ENCODE measurements at places on chromosomes 5 and 9. TPM values are rescaled to one million over a fixed set of nuclear protein-coding genes. Genes with fewer than 3 reads are reported as not detected.

The MELK gene
- total RNA-seq: not detected

The DMRT3 gene
- total RNA-seq: not detected

The PCDHA2 gene
- total RNA-seq: not detected

The ANGPTL2 gene
- 42.8 TPM for total RNA-seq

The HAVCR2 gene
- 0.76 TPM for total RNA-seq

The IL3 gene
- not detected for total RNA-seq

The FOXD4L5 gene
- total RNA-seq: not detected

The LHX6 gene
- total RNA-seq: 8.5 TPM

The PTGER4 gene
- 8.0 TPM for total RNA-seq

The PCDHB9 gene
- total RNA-seq: 0.98 TPM

The OR1Q1 gene
- not detected for total RNA-seq

The NUTM2G gene
- not detected for total RNA-seq

The TLX3 gene
- total RNA-seq: not detected

Data from heart right ventricle (tissue), 16 donors.